Effector CD4-positive, alpha-beta T cell (primary cell): ENCODE measurements at places on chromosomes 11 and 22.

DNA sequence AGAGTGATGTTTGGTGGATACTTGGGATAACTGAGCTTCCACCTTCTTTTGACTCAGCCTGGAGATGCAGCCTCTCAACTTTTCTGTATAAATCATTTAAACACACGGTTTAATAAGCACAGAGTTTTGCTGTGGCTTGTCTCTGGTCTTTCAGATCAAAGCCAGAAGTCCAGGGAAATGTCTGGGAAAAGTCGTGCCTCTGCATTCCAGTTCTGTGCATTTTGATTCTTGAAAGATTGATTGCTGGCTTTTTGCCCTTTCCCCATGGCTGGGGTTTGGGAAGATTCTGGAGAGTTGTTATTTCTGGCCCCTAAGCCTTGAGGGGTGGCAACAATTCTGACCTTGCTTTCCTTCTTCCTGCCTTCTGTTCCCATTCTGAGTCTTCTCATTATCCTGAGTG lies 154.1 kb downstream of the COMMD9 start:
- DNase-seq: no peak

- DNase-seq: no peak
Observed at GRCh38 chr22:20324139-20324516, 4.3 kb upstream of the DGCR6L start.

- DNase-seq: no peak
Observed at GRCh38 chr11:108319541-108320145, 96.8 kb downstream of the ATM start.

GRCh38 chr22:37508431-37508992 lies 10.7 kb downstream of the CARD10 start:
- no peak for DNase-seq

- DNase-seq: no peak
Observed at GRCh38 chr22:44648085-44648820, 53.8 kb upstream of the PRR5 start.

DNA sequence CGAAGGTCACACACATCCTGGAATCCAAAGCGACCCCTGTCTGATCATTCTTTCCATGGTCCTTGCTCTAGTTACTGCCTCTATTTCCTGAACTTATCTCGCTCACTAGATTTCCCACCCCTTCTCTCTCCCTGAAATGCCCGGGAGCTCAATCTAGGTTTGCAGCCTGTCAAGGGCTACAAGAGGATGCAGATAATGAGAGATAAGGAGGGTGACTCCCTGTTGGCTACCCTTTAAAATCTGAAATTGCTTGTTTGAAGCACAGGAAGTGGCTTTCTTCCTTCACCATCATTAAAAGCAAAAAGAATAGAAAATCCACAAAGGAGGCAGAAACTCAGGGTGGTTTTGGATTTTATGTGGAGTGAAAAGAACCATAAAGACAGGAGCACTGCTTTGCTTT lies 13.0 kb upstream of the FLI1 start:
- DNase-seq: no peak

- no peak for DNase-seq
Observed at GRCh38 chr11:43925932-43926505, 16.4 kb upstream of the C11orf96 start.

GRCh38 chr11:66015936-66016792 lies 4.4 kb downstream of the CST6 start:
- DNase-seq: no peak

DNA sequence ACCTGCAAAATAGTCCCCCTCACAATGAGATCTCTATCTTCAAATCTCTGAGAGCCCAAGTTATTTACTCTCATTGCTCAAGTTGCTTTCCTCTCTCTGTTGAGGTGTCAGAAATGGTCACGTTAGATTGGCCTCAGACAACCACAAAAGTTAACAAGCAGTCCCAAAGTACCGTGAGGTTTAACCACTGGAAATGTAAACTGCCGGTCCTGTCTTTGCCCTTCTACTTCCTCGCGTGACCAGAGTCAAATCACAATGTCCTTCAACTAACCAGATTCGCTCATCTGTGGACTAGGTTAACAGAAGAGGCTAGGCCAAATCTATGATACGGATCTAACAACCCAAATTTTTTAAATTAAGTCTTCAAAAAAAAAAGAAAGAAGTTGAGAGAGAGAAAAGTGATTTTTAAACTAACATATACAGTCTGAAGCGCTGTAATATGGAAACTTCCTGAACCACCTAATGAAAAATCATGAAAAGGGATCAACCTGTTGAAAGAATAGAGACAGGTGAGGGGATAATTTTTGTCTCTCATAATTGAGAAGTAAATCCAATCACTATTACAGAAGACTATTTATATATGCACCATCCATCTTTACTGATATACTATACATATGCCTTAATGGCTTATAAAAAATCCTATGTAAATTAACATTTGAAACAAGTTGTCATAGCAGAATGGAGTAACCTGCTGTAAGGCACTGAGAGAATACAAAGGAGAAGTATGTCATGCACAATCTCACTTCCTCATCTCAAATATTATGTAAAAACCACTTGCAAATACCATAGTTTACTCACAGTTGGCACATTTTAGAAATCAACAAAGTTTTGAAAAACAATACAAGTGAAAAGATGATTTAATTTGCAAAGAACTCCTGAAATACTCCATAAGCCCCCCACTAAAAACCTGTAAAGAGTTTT lies 3.3 kb upstream of the JAML start:
- DNase-seq: no peak

DNA sequence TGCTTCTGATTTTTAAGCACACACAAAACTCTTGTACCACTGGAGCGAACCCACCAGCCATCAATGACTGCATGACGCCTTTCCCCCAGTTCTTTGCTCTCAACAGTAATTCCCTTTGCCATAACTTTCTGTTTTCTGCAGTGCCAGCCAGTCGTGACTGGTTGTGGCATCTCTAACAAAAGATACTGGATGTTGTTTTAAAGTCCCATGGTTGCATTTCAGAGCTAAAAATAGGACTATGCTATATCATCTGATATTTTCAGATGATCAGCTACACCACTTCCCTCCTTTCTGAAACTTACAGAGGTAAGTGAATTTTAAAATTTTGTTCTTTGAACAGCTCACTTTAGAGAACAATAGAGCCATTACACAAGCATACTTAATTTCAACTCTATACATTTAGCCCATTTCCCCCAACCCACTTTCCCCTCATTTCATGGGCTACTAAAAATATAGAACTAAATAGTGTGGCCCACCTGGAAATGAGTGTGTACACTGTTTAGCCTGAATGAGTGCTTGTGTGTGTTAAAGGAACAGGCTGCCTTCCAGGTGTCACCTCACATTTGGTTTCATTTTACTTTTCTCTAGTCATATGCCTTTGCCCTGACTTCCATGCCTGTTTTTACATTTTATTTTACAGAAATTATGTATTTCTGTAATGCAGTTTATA lies 136.9 kb upstream of the ZC3H12C start:
- no peak for DNase-seq

DNA sequence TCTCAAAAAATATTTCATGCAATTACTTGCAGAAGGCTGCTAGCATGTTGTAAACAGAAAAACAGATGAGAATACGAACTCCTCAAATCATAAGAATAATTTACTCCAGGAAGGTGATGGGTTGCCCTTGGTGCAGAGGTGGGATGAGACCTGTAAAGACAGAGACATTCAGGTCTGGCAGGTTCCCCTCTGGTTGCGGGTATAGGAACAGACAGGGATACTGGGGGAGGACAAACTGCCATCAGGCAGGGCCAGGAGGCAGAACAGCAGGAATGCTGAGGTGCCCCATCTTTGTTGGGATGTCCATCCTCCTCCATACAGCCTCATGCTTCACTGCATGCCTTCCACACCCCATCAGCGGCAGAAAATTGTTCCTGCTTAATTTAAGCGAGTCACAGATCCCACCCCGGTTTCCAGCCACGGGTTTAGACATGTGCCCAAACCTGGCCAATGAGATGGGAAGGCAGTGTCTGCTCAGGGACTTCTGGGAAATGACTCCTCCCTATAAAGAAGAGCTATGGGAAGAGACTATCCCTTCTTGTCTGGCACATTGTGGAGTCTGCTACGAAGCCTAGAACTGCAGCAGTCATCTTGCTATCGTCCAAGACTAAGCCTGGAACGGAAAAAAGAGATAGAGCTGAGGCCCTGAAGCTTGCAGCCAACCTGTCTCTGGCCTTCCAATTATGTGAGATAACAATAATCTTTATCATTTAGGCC lies 23.1 kb upstream of the IRAG1 start:
- DNase-seq: no peak

DNA sequence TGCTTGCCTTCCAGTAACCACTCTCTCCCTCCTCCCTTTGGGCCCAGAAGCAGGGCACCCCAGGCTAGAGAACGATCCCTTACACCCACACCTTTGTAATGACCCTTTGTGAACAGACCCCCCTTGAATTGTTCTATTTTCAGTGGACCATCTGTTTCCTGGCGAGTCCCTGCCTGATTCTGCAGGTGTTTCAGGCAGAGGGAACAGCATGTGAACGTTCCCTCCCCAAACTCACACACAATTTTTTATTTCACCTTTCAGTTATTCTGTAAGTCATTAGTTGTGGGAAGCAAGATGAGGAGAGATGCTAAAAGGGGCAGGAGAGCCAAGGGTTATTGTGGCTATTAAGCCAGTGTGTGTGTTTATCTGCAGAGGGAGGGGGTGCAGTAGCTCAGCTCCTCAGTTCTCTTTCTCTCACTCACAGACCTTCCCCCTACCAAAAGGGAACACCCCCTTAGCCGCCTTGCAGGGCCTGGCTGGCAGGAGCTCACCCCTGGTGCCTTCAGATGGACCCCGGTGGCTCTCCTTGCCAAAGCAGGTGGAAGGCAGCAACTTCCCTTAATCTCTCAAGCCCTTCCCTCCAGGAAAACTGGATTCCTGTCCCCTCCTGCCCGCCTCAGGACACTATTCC lies 64.8 kb upstream of the SPON1 start:
- DNase-seq: no peak

GRCh38 chr11:76088511-76088910 lies 117.8 kb downstream of the WNT11 start:
- DNase-seq: no peak

GRCh38 chr11:15307619-15308024 lies 192.9 kb downstream of the INSC start:
- DNase-seq: no peak

GRCh38 chr11:116903090-116903489 lies 65.7 kb upstream of the APOA1 start:
- no peak for DNase-seq

DNA sequence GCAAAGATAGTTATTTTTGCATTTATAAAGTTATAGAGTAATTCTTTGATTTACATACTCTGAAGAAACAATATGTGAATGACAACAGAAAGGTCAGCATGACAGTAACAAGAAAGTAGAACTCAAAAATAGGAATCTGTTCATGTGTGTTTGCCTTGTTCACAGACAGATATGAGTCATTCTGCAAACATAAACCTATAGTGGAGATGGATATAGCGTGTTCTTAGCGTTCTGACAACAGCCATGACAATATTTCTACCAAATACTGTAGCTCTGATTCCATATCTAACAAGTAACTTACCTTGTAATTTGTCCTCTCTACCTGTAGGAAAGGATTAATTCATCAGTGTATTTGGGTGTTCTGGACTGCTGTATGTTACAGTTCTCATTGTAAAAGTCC lies 208.5 kb upstream of the MTMR2 start:
- no peak for DNase-seq

GRCh38 chr22:27203276-27203660 lies 545.9 kb downstream of the MIAT start:
- no peak for DNase-seq

GRCh38 chr11:111601636-111601978 lies 642 bp upstream of the SIK2 start:
- DNase-seq: no peak

- DNase-seq: no peak
Observed at GRCh38 chr11:65432686-65433582, 10.3 kb downstream of the NEAT1 start.

DNA sequence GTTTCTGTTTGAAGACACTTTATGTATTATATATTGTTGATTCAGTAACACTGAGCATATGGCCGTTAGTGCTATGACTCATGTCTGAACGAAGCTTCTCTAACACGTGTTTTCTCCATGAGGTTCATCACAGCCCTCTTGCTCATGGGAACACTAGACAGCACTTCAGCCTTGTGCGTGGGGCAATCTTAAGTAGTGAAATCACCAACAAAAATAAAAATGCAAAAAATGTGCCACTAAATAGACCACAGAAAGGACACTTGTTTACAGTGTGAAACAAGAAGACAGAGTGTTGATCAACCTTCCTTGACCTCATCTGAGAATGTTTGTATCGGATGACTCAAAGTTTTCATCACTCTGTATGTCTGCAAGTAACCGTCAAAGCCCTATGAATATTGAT lies 94.5 kb downstream of the FDX1 start:
- no peak for DNase-seq

DNA sequence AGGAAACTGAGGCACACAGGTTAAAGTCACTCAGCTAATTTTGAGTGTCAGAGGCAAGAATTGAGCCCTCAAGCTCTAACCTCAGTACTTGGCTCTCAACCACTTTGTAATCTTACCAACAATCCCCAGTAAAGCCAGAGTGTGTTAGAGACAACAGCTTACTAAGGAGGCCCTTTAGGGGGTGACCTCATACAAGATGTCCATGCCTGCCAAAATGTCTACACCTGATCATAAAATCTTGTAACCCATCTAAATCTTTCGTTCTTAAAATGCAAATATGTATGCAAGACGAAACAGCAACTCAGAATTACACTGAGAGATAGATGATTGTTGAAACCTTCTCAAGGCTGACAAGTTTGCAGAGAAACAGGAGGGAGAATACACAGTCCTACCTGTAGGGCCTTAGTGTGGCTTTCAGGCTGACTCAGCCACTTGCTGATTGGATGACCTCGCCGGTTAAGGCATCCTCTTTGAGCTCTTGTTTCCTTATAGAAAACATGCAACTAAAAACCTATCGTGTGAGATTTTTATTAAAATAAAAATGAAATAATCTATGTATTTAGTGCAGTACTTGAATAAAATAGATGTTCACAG lies 143.2 kb downstream of the OPCML start:
- DNase-seq: no peak

DNA sequence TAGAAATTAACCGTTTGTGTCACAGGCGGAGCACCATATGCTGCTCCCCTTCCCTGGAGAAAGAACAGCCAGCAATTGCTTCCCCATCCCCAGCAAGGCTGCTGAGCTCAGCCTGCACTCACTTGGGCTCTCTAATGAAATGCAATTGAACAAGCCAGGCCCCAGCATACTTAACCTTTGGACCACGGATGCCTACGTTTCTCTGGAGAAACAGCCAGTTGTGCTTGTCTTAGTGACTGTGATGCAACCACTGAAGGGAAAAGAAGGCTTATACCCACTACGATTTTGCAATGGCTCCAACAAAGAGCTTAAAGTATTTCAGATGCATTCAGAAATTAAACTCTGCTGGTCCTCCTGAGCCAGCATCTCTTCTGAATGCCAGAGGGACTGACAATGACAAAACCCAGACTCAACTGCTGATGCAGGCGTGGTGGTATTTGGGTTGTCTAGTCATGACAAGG lies 51.3 kb upstream of the SESN3 start:
- no peak for DNase-seq
